ENCODE measurements at places on chromosomes 5 and 9.
A peak's percentile ranks its signal among the peaks of the same experiment; 100 is the strongest.

DNA sequence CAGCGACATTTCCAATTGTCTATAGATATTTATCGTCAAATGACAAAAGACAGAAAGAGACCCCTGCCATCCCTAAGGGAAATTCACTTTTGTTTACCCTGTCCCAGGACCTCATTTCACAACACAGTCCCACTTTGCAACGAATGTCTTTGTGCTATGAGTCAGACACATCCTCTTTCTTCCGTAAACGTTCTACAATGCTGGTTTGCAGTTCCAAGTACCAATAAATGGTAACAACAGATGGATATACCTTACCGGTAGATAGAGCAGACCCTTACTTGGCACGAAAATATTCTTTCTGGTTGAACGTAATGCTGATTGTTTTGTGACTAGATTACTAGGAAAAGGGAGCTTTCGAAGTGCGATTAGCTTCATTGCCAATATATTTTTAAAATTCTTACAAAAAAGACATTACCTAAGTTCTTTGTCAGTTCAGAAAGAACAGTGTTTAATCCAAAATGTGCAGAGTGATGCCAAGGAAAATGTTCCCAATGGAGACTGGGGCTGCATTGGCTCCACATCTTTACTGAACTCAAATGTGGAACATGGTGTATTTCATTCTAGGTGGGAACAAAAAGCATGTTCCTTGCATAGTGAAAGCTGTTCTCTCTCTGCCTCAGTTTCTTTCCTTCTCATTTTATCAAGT is 202.5 kb upstream of the SLC27A6 start:
- DNase-seq: no peak

DNA sequence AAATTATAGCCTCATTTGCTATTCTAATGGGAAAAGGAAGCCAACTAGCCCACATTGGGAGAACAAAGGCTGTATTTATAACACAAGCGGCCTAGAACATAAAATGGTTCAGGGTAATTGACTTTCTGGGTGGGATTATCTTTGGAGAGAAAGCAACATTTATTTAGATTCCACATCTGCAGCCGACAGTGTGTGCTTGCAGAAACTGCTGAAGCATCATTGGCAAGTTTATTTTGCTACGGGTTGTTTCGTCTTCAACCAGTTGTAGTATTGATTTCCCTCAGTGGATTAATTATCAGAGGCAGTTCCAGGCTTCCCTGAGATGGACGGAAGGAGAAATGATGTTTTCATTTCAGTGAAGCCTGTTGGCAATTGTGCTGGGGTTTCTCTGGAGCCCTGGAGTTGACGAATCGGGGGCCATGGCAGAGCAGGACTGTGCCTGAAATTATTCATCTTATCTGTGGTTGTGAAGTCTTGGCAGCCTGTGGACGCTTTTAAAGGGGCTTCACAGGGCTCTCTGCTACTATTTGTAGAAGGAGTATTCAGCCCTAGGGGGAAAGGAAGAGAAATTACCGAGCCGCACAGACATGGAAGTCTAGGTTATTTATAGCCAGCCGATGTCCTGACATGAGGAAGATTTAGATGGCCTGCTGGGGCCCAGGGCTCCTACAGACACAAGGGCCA is 290.6 kb upstream of the IRX4 start:
- DNase-seq: no peak

GRCh38 chr9:132939169-132939568 is 5.2 kb downstream of the TSC1 start:
- DNase-seq: no peak

- no peak for DNase-seq
These were observed 372.3 kb downstream of the ADGRV1 start for GRCh38 chr5:90930756-90931431.

- no peak for DNase-seq
These were observed 749 bp downstream of the SOWAHA start for GRCh38 chr5:132813599-132814502.

DNA sequence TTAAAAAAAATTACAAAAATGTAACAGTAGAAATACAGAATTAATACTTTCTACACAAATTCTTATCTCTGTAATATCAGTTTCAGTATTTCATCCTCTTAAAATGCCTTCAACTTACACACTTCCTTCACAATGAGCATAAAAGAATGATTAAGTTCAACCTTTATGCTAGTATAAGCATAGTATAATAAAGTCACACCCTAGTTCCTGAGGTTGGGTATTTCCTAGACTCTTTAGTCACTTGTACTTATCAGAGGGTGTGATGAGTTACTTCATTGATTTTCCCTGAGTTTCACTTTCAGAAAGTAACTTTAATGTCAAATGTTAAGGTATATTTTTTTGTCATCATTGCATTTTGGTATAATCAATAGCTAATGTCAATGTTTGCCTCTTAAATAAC is 302.4 kb downstream of the PDE4D start:
- DNase-seq: no peak

- peak; percentile 46 for DNase-seq
These were observed 32.9 kb upstream of the MAN2A1 start for GRCh38 chr5:109656829-109657228.

GRCh38 chr5:140988100-140988499 is 21.8 kb downstream of the PCDHAC2 start:
- DNase-seq: no peak

GRCh38 chr5:139660105-139660922 is 12.2 kb downstream of the CXXC5 start:
- DNase-seq: peak; percentile 91

GRCh38 chr9:34218446-34218845 is 39.6 kb downstream of the UBAP1 start:
- DNase-seq: no peak

DNA sequence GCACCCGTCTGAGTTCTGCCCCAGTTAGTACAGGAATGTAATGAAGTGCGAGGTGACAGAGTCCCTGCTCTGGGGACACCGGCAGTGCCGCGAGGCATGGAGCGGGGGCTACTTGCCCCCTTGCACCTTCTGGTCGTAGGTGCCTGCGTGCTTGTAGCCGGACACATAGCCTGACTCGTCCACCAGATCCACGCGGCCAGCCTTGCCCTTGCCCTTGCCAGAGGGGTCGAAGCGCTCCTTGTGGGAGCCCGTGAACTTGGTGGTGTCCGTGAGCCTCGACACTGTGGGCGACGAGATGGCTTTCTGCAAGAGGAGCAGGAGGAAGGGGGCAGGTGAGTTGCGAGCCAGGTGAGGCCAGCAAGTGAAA is 28.2 kb downstream of the TPPP start:
- DNase-seq: no peak
